Activated gamma-delta T cell (primary cell): ENCODE measurements at places on chromosomes 13 and 19.

- no peak for DNase-seq
Measured at GRCh38 chr13:46127358-46128023, 22.7 kb upstream of the CPB2 start.

DNA sequence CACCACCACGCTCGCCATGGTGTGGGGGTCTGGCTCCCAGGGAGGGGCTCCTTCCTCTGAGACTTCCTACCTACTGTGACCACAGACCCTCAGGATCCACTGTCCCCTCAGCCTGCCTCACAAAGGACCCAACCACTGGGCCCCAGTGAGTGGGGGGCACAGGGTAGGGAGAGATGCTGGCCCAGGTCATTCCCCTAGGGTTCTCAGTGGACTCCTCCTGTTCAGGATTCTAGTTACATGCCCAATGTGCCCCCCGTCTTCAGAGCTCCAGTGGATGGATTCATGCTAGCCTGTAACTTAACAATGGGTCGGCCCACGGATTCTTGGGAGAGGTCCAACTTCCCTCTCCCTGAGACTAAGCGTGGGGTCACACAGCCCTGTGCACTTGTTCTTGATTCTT lies at the start of gene TSKS:
Gene TSKS, minus strand, starts transcription at position 77 of the 400 bp plus-strand sequence. Its CDS starts 59 bp downstream, at position 18.
- DNase-seq = no peak

- DNase-seq = no peak
Measured at GRCh38 chr13:65914716-65915115, 1315.4 kb downstream of the PCDH9 start.

DNA sequence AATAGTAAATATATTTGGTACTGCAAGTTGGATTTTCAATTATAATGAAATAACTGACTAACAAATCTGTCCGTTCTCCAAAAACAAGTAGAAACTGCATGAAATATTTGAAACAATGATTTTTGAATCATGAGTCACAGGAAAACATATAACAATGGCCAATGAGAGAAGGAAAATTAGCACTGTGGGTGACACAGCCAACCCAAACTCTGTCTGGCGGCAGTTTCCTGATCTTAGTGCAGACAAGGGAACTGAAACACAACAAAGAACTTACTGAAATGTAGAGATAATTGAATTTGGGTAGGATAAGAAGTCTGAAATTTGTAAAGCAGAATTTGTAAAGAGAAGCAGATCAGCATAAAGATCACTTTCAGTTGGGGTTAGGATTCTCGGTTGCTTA lies 2743.3 kb upstream of the PCDH20 start:
- no peak for DNase-seq

DNA sequence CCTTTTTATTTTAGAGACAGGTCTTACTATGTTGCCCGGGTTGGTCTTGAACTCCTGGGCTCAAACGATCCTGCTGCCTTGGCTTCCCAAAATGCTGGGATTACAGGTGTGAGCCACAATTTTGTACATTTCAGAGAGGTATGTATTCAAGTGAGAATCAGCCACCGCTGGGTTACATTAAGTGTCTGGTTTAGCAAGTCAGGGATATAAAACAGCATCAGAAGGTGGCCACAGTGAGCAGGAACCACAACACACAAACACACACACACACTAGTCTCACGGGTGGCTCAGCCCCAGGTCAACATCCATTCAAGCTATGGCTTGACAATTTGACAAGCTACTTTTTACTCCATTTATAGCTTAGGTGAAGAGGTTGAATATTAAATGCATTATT lies 20.2 kb downstream of the KLK5 start:
- no peak for DNase-seq

GRCh38 chr13:42228527-42228926 lies 43.4 kb upstream of the AKAP11 start:
- no peak for DNase-seq

DNA sequence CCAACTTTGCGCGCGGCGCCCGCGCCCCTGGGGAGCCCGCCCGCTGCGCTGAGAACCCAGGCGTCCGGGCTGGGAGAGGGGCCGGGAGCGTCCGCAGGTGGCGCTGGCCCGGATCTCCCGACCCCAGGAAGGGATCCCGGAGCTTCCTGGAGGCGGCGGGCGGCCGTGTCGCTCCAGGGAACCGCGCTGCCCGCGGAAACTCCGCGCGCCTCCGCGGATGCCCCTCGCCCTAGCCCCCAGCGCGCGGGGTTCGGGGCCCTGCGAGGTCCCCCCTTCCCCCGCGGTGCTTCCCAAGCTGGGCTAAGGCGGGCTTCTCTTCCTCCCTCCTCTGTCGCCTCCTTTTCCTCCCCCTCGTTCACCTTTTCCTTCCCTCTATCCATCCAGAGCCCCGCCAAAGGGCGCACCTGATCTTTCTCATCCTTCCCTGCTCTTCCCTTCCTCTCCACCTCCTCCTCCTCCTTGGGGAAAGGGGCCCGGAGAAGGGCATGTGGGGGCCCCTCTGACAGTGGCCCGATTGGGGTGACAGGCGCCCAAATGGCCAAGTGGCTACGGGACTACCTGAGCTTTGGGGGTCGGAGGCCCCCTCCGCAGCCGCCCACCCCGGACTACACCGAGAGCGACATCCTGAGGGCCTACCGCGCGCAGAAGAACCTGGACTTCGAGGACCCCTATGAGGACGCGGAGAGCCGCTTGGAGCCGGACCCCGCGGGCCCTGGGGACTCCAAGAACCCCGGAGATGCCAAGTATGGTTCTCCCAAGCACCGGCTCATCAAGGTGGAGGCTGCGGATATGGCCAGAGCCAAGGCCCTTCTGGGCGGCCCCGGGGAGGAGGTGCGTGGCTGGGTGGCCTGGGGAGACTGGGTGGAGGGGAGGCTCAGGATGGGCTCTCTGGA lies 710 bp downstream of the SHD start:
- no peak for DNase-seq

DNA sequence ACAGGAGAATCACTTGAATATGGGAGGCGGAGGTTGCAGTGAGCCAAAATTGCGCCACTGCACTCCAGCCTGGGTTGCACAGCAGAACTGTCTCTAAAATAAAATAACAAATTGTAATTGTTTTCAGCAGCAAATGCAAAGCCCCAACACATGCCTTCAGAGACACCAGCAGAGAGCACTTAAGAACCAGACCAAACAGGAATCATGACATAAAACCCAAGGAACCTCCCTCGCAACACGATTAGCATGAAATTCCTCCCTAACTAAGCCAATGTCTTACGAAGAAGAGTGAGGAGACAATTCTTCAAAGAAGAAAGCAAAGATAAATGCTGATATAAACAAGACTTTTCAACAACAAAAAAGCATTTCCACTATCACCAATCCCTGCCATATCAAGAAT lies 40.1 kb downstream of the PSPC1 start:
- DNase-seq = no peak

GRCh38 chr19:14050512-14050911 lies 11.4 kb downstream of the PALM3 start:
- no peak for DNase-seq

GRCh38 chr13:20073775-20074174 lies 87.1 kb downstream of the GJA3 start:
- no peak for DNase-seq

- DNase-seq = no peak
Measured at GRCh38 chr13:113327766-113328471, 30.9 kb downstream of the LAMP1 start.

DNA sequence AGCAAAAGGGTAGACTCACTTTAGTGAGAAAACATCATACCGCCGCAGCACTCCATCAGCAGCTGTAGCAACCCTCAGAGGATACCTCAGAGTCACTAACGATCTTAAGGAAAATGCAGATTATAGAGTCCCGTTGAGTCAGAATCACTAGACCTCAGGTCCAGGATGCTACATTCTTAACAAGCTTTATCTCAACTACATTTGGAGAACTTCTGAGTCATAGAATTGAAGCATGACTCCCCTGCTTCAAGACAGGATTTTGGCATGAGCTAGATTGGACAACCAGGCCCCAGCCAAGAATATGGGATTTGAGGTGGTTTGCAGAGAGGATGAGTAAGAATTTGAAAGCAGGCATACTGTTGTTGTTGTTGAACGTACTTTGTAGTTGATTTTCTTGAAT lies 118.9 kb upstream of the UBL3 start:
- no peak for DNase-seq

DNA sequence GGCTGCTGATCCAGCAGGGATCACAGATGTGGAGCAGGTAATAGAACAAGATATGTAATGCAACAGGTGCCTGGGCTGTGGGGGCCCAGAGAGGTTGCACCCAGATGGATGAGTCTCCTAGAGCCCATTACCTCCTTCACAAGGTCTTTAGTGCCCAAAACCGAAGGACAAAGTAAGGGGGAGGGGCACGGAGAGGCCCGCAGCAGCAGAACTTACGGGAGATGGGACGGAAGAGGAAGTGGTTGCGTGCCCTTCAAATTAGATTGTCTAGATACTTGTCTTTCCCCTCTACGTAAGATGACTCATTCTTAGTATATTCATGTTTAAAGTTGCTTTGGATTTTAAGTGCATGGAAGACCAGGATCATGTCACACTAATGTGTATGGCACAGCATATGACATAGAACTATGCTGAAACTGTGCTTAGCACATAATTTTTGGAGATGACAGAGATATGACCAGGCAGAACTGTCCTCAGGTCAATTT lies 5.7 kb upstream of the MRPS31 start:
- DNase-seq = peak; percentile 11

DNA sequence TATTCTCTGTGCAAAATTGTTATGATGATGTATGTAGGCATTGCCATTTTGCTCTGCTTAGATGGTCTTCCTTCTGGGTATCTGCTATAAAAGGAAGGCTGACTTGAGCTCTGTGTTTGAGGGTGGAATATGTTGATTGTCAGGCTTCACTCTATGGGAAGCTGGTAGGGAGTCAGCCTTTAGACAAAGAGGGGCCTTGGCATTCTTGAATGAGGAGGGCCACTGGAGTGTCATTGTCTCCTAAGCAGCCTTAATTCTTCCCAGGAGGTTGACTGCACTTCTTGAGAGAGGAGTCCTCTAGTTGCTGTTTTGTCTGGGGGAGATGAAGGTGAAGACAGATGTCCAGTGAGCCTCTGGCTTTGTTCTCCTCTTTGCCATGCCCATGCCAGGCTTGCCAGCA lies 266.8 kb downstream of the KCNRG start:
- no peak for DNase-seq

DNA sequence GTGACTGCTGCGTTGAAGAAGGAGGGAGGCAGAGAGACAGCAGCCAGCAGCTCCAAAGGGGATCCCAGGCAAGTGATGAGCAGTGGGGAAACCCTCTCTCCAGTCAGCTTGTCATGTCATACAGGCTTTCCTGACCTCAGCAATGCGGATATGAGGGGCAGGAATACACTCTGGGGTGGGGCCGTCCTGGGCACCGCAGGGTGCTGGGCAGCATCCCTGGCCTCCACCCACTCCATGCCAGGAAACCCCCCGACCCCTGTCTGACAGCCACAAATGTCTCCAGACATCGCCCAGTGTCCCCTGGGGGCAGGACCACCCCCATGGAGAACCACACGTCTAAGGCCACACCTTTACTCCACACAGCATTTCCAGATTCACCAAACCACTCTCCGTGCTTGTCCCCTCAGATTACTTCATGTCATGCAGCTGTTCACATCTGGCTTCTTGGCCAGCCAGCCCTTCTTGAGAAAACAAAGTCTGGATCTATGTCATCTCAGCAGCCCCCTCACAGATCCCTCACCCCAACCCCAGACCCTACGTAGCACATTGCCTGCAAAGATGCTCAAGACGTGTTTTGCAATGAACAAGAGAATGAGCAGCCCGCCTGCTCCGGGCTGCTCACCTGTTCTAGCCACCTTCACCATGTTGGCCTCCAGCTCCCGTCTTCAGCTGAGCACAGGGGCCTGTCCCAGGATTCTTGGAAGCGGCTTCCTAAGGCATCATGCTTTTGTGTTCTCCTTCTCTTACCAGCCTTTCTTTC lies 46.5 kb downstream of the RFX2 start:
- DNase-seq = no peak

- DNase-seq = no peak
Measured at GRCh38 chr19:4199699-4200293, 17.3 kb downstream of the ANKRD24 start.

DNA sequence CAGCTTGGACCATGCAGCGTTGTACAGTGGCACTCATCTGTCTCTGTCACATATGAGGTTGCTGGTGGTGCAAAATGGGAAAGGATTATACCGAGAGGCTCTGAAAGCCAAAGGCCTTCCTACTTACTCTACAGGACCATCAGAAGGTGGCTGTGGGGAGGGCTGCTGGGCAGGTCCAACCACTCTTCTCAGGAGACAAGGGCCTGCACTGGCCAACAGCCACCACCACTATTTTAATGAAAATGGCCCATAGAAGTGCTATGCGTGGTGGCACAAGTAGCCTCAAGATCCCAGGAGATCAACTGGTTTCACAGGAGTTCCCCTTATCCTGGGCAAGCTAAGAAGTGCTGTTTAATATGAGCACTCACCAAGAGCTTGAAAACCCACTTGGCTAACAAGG lies 52.3 kb downstream of the MRPL57 start:
- DNase-seq = no peak

DNA sequence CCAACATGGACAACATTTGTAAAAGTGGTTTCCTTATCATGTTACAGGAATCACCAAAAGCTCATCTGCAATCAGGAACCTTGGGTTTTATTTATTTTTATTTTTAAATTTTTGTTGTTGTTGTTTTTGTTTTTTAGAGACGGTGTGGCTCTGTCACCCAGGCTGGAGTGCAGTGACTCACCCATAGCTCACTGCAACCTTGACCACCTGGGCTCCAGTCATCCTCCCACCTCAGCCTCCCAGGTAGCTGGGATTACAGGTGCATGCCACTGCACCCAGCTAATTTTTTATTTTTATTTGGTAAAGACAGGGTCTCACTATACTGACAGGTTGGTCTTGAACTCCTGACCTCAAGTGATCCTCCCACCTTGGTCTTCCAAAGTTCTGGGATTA lies 13.6 kb upstream of the SERP2 start:
- DNase-seq = no peak

DNA sequence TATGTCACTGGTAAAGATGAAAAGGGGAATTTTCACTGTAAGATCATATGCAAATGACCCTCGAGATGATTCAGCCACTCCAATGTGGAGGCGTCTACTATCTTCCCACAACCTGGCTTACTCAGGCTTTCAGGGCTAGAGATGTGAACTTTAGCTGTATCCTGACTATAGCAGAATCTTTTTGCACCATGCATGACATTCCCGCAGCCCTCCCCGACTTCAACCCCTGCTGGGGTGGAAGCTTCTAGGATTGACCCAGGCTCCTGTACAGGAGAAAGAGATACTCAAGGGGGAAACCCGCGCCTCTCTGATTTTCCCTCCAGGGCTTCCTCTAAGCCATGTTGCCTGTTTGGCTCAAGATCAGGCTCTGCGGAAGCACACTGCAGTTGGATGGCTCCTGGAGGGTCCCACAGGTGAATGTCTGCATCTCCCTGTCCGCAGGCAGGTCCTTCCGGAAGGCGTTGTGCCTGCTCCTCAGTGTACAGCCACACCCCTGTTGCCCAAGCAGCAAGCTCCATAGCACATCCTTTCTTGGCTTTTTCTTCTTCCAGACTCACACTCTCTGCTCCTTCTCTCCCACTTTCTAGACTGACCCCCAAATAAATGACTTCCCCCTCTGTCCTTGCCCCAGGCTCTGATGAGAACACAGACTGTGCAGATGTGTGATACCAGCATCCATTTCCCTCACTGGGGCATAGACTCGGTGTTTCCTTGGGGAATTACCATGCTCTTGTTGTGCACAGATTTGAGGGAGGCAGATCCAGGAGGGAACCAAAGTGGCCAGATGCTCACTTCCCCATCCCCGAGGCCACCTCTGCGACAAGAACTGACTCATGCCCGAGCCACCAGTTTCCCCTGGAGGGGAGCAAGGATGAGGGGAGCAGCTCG lies 29.1 kb upstream of the POP4 start:
- DNase-seq = no peak

GRCh38 chr13:97328222-97328790 lies 105.7 kb upstream of the RAP2A start:
- DNase-seq = no peak

GRCh38 chr19:21022996-21023395 lies 2.5 kb downstream of the ZNF430 start:
- DNase-seq = no peak

- no peak for DNase-seq
Measured at GRCh38 chr13:71752775-71753513, 114.1 kb downstream of the DACH1 start.
